ENCODE measurements at places on chromosomes 11 and 22. TPM values are rescaled to one million over a fixed set of nuclear protein-coding genes. Genes with fewer than 3 reads are reported as not detected.

Gene ANO5
- 2.6 TPM for polyA plus RNA-seq

DNA sequence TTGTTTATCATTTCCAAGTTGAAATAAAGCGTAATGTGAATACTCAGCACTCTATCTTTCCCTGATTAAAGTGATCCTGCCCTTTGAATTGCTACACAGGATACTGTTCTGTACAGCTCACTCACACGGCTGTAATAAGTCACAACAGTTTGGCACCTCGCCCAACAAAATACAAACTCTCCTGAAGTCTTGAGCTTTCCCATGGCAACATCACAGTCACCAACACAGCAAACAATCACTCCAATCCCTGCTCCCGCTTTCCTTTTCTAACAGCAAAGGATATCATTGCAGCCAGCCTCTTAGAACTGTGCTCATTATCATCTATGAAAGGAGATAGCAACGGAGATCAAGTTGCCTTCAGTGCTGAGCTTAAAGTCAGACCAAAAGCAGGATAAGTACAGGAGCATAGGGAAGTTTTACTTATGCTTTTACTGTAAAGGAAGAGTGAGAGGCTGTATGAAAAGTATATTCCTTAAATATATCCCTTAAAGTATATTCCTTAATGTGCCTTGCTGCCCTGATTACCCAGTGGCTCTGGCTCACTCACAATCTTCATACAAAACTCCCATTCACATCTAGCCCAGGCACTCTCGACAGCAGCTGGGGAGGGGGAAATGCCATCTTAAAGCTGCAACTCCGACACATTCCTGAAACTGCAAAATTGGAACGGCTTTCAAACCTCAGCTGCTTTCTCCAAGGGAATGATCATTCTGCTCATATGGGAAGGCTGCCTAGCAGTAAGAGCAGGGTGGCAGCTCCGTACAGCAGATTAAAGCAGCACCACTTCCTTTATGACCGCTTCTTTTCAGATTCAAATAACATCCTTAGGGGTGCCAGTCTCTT is 35.8 kb downstream of the MAML2 start:
- no peaks in the 10 kb centered on the region for H3K36me3 ChIP-seq
- H3K4me3 ChIP-seq: no peak overlapping the region
- H3K27me3 ChIP-seq: no peaks in the 10 kb centered on the region
- H3K4me1 ChIP-seq: peaks cover 54% of the 10 kb centered on the region
- peak; percentile 94 for DNase-seq

DNA sequence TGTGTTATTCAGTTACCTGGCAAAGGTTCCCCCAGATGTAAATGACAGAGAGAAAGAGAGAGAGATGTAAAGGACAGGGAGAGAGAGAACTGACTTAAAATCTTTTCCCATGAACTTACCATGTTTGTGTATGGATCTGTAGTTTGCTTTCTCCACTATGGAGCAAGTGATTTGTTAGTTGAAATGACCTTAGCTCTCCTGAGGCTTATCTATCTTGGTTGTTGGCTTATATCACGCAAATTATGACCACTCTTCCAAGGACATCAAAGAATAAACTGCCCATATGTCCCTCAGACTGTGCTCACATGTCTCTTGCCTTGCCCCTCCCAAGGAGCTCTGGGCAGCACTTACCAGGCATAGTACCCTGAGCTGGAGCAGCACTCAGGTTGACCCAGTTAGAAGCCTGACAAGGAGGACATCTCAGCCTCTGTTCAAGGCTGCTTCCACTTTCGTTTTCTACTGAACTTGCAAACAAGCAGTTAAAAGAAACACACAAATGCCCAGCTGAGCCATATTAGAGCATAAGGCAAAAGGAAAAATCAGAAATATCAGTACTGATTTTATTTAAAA is 95.3 kb upstream of the RCN1 start:
- H3K36me3 ChIP-seq: no peaks in the 10 kb centered on the region
- DNase-seq: no peak
- no peak overlapping the region for H3K4me3 ChIP-seq

GRCh38 chr11:20368438-20368837 is 4.9 kb downstream of the HTATIP2 start:
- H3K27me3 ChIP-seq: no peaks in the 10 kb centered on the region
- DNase-seq: no peak
- H3K27ac ChIP-seq: no peak overlapping the region
- H3K4me3 ChIP-seq: no peak overlapping the region
- H3K36me3 ChIP-seq: no peaks in the 10 kb centered on the region

Gene POU2AF3
- polyA plus RNA-seq: 9.9 TPM

- H3K4me1 ChIP-seq: no peaks in the 10 kb centered on the region
- H3K4me3 ChIP-seq: no peak overlapping the region
- no peak overlapping the region for H3K27ac ChIP-seq
- H3K36me3 ChIP-seq: no peaks in the 10 kb centered on the region
Measured at GRCh38 chr22:34950489-34950888, 115.5 kb upstream of the ISX start.

Gene RFPL1
- polyA plus RNA-seq: not detected

Gene RAG2
- not detected for polyA plus RNA-seq

Data from hepatocyte (in vitro differentiated cells).